ENCODE measurements at places on chromosomes 16 and 17.

DNA sequence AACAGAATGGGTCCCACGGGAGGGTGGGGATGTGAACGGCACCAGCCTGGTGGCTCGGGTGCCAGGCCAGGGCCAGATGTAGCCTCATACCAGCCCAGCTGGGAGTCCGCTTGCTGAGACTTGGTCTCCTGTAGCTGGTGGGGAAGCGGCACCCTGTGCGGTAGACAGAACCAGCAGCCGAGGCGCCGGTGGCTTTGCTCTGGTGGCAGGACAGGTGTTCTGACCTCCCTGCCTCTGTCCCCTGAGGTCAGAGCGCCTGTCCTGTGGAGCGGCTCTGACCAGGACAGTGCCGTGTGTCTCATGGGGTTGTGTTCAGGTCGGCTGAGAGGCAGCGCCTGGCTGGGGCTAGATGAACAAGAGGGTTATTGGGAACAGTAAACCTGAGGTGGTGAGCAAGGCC lies 20.1 kb downstream of the RAB40C start:
- no peak for DNase-seq

GRCh38 chr17:8474826-8475225 lies 39.1 kb downstream of the NDEL1 start:
- DNase-seq: no peak

DNA sequence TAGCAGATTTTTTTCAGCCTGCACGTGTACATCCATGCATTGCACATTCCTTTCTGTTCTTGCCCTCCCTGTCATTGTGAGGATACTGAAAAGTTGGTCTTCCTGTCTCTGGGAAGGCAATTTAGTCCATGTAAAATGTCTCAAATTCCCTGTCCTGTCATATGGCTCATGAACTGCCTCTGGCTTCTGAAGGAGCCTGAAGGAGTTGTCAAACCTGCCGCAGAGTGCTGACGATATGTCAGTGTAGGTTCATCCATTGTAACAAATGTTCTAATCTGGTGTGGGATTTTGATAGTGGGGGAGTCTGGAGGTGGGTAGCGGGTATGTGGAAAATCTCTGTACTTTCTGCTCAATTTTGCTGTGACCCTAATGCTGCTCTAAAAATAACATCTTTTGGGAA lies 59.6 kb downstream of the YPEL2 start:
- no peak for DNase-seq

DNA sequence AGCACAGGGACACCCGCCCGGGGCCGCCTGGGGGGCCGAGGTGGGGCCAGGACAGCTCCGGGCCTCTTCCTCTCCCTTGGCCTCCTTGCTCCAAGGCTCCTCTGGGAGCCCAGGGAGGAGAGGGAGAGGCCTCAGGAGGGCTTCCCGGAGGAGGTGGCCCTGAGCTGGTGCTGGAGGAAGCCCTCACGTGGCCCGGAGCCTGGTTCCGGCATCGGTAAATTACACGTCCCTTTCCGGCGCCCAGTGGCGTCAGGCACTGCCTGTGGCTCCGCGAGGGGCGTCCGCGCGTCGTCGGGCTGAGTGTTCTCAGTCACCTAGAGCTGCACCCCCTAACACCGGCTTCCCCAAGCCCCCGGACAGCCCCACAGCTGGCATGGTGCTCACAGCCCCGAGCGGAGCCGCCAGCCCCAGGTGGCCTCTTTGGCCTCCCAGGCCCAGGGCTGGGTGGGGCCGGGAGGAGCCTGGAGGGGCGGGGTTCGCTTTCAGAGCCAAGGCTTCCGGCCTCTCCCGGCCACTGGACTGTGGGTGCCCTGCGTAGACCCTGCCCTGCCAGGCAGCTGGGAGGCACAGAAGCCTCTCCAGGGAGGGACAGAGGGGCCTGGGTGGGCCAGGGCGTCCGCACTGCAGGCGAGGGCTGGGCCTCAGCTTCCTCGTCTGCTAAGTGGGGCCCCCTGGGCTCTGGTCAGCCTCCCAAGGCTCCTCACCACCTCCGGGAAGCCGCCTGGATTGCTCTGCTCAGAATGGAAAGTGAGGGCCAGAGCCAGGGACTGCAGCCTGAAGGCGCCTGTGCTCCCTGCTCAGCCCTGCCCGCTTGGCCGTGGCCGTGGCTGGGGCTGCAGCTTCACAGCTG lies 27.9 kb upstream of the SSTR5 start:
- DNase-seq: no peak

Data from activated naive CD4-positive, alpha-beta T cell (primary cell).